ENCODE measurements at places on chromosomes 1 and 21.

DNA sequence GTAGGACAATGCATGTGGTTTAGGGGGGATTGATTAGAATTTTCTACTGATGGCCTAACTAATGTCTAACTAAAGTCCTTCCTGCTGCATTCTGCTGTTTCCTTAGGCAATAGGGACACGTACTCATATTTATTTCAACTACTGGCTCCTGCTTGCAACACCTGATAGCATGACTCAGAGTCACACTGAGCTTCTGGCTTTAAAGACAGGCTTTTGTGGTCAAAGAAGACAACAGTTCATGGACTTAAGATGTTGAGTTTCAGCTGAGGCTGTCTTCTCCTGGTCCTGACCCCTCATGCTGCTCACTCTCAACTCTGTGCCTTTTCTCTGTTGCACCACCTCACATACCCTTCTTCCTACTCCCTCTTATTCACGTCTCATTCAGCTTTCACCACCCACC is 29.1 kb upstream of the TRABD2B start:
- peak; percentile 72 for DNase-seq

- DNase-seq, result peak; percentile 67
These were observed 682 bp upstream of the RWDD3 start for GRCh38 chr1:95233319-95233736.

GRCh38 chr1:32926562-32926961 is 25.4 kb upstream of the TMEM54 start:
- DNase-seq, result no peak

- DNase-seq, result no peak
These were observed 305.3 kb downstream of the TM2D1 start for GRCh38 chr1:61419657-61420056.

DNA sequence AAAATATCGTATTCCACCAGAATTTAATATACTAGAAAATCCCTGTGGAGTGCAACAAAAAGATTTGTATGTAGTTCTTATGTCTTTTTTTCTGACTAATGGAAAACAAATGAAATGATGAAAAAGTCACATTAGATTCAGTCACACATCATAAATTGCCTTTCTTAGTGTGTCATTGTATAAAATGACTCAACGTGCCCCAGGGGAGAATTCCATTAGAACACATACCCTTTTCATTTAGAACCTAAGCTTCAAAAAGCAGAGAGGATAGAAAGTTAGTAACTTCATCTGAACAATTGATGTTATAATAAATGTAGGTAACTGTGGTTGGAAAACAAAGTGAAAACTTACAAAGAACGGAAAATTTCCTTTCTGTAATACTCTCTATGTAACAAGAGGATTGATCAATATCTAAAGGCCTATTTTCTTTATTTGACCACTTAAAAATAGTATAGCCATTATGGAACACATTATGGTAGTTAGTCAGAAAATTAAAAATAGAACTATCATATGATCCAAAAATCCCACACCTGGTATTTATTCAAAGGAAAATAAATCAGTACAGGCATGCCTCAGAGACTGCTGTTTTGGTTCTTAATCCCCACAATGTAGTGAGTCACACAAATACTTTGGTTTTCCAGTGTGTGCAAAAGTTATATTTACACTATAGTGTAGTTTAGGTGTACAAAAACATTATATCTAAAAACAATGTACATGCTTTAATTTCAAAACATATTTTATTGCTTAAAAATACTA is 1016.1 kb downstream of the KCNT2 start:
- peak; percentile 89 for DNase-seq

- peak; percentile 93 for DNase-seq
These were observed 159.3 kb upstream of the SGIP1 start for GRCh38 chr1:66374561-66375111.

- no peak for DNase-seq
These were observed 61.3 kb downstream of the ASB17 start for GRCh38 chr1:75870951-75871350.

- no peak for DNase-seq
These were observed 50.9 kb downstream of the RUNX1 start for GRCh38 chr21:34998176-34998575.

- DNase-seq, result peak; percentile 42
These were observed 1.0 kb upstream of the CELA2A start for GRCh38 chr1:15455522-15455921.

- peak; percentile 84 for DNase-seq
These were observed 165.7 kb downstream of the NCAM2 start for GRCh38 chr21:21163904-21164303.

Measured in GM23248 (cell line).